ENCODE measurements at places on chromosomes 12 and 14.
A peak's percentile ranks its signal among the peaks of the same experiment; 100 is the strongest.

GRCh38 chr12:69844416-69844815, 19.4 kb downstream of the MYRFL start:
- DNase-seq: no peak

- DNase-seq: no peak
Observed at GRCh38 chr12:76176940-76177339, 92.5 kb upstream of the NAP1L1 start.

DNA sequence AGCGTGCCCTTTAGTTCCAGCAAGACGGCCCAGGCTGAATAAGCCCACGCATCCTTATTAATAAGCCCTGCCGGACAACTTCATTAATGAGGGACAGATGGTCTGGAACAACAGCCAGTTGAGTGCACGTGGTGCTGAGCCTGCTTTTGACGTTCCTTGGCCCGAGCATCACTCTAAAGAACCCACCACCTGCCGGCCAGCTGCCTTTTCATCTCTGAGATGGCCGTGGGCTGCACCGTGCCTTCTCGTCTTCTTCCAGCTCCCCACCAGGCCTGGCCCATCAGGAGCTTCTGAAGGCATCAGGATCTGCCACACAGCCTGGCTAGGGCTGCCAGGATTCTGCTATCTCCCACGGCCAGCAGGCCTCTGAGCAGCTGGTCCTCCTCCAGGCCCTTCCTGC, 80.0 kb downstream of the AACS start:
- no peak for DNase-seq

GRCh38 chr12:26317942-26318575, 122.7 kb downstream of the SSPN start:
- DNase-seq: no peak

DNA sequence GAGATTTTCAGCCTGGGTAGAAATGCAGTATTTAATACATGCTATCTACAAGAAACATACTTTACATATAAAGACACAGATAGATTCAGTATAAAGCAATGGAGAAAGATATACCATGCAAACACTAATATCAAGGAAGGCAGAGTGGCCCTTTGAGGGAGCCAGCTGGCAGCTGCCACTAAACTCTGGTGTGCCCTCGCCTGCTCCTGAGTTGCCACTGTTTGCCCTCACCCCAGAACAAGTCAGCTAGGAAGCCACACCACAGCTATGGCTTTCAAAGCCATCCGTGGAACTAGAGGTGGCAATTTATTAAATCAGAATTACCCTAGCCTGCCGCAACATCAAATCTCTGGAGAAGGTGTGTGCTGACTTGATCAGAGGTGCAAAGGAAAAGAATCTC, 18.3 kb downstream of the PXN start:
- no peak for DNase-seq

GRCh38 chr14:104596451-104596918, 8.1 kb downstream of the TMEM179 start:
- DNase-seq: no peak

DNA sequence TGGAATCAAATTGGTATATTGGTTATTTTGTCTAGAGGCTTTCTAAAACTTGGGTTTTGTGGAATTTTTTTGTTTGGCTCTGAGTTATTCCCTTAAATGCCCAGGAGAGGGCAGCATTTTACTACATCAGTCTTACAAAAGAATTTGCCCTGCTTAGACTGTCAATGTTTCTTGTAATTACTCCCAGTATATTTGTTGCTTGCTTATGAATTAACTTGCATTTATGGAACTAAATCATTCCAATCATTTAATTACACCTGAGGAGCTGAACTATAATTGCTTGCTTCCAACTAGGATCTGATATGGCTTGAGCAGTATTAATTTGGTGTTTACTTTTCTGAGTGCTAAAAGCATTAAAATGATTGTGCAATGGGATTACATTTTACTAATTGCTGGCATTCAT, 48.7 kb downstream of the MIPOL1 start:
- DNase-seq: peak; percentile 52

DNA sequence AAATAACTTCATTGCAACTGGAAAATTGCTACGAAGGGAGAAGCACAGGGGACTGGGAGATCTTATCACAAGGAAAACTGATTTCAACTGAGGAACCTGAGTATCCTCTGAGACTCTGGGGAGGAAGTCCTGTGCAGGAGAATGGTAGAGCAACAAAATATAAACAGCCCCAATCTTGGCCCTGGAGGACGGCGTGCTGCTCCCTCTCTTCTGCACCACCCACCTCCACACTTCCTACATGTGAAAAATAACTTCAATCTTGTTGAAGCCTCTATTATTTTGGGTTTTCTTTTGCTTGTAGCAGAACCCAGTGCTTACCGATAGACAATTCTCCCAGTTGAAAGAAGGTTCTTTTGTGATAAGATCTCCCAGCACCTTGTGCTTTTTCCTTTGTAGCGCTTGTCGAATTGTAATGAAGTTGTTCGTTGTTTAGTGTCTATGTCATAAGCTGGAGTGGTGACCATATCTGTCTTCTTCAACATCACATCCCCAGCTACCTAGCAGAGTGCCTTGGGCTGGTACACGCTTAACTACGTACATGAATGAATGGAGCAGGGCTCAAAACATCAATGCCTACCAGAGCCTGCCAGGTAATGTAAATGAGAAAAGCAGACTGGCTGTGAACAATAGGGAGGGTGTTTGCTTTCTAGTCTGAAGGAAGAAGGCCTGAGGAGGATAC, 2.8 kb upstream of the CD4 start:
- DNase-seq: no peak

GRCh38 chr14:64196056-64196455, 98.1 kb downstream of the ESR2 start:
- no peak for DNase-seq

GRCh38 chr12:124852329-124852831, 11.3 kb downstream of the SCARB1 start:
- DNase-seq: no peak

GRCh38 chr12:131918311-131919050, 10.6 kb upstream of the PUS1 start:
- DNase-seq: no peak

GRCh38 chr12:90152897-90153624, 444.4 kb upstream of the ATP2B1 start:
- DNase-seq: no peak

- no peak for DNase-seq
Observed at GRCh38 chr12:132660052-132660451, 27.1 kb downstream of the POLE start.

DNA sequence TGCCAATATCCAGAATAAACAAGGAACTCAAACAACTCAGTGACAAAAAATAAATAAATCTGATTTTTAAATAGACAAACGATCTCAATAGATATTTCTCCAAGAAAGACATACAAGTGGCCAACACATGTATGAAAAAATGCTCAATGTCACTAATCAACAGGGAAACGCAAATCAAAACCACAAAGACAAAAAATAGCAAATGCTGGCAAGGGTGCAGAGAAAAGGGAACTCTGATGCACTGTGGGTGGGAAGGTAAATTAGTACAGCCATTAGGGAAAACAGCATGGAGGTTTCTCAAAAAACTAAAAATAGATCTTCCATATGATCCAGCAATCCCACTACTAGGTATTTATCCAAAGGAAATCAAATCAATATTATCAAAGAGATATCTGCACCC, 3.5 kb upstream of the EIF5 start:
- no peak for DNase-seq

GRCh38 chr12:67449591-67450052, 180.5 kb downstream of the CAND1 start:
- DNase-seq: no peak

GRCh38 chr14:23828616-23829015, 125.0 kb upstream of the DHRS4 start:
- no peak for DNase-seq

- no peak for DNase-seq
Observed at GRCh38 chr14:91056361-91056760, 4.1 kb downstream of the RPS6KA5 start.

DNA sequence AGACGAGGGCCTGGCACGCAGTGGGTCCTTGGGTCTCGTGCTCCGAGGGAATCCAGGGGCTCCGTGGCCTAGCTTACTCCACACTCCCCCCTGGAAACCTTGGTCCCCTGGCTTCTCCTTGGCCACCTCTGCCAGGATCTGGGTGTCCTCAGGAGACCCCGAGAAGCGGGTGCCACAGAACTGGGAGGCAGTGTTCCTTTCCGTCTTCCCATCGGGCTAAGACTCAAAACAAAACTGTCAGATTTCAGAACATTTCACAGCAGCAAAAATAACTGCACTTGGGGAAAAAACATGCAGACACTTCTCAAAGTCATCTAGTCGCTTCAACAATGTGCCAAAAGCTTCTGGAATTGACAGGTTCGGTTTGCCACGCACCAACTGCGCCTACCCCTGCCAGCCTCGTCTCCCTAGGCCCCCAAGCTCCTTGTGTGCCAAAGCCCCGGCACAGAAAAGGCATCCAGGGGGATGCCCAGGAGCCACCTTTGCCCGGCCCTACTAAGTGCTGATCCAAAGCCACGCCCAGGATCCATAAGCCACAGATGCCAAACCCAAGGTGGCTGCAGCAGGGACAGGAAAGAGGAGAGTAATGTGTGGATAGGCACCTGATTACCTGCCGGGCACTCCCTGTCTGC, 58.4 kb upstream of the DIO3 start:
- DNase-seq: no peak

DNA sequence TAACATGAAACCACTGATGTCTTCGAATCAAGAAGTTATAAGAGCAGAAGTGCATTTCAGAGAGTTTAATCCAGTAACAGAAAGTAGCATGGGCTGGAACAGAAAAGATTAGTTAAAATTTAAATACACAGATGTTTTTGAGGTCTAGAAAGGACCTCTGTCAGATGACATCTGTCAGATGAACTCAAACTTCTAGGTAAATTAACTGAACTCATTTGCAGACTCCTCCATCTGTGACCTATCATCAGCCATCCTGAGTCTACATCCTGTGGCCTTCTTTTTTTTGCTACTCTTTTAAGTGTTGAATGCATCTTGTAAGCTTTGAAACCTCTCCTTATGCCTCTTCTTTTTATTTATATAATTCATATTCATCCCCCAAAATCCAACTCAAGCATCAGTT, 53.3 kb downstream of the C2CD5 start:
- DNase-seq: no peak

- no peak for DNase-seq
Observed at GRCh38 chr12:49201595-49202295, 12.9 kb upstream of the TUBA1A start.

GRCh38 chr12:14874882-14875281, 10.8 kb downstream of the MGP start:
- DNase-seq: no peak

DNA sequence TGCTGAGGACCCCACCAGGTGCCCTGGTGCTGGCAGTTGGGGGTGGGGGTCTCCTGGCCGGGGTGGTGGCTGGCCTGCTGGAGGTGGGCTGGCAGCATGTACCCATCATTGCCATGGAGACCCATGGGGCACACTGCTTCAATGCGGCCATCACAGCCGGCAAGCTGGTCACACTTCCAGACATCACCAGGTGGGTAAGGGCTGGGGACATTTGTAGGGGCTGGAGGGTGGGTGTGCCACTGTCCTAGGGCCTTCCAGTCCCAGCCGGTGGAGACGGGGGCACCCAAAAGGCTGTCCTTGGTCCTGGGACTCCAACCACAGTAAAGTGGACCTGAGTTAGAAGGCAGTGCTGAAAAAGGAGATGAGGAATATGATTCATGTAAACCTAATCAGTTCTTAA, 13.2 kb downstream of the SDSL start:
- DNase-seq: no peak

GRCh38 chr14:89781046-89781445, 173.5 kb downstream of the EFCAB11 start:
- no peak for DNase-seq

DNA sequence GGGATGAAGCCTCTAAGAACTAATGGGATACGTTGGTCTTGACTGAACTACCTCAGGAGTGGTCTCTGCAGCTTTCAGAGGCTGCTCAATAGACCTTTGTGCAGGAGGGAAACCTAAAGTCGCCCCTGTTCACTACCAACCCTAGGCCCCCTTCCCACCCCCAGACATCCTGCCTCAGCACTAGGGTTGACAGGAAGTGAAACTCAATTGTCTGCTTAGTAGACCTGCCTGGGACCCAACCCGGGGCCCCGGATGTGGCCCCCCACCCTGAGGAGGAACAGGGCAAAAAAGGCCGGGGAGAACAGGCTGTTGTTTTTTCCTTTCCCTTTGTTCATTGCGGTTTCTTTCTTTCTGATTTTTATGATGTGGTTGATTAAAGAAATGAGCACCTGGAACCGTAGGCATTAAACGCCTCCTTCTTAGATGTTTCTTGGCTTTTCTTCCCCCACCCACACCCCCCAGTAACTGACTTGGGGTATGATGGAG, 1.6 kb upstream of the DGKA start:
- DNase-seq: no peak

DNA sequence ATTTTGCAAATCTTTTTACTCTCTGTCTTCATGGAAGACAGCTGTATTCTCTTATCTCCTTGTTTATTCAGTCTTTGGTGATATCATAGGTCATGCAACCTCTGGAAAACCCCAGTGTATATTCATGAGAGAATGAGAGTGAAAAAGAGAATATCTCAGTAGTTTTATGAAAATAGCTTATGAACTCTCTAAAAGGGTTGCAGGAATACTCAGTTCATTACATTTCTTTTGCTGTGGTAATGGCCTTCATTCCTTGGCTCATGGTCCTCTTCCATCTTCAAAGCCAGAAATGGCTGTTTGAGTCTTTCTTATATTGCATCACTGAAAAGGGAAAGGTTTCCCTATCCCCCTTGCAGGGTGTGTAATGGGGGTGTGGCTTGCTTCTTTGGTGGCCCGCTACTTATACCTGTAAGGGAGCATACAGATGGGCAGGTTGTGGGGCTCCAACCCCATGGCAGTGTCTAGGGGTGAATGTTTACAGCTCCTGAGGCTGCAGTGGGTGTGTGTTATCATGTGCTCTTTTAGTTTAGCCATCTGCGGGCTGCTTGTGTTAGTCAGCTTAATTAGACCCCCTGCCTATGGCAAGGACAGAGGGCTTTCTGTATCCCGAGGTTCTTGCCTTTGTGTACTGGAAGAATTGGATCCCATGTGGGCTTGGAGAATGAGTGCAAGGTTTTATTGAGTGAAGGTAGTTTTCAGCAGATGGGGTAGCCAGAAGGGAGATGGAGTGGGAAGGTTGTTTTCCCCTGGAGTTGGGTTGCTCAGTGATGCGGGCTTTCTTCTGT, 150.2 kb downstream of the CCDC91 start:
- no peak for DNase-seq

- no peak for DNase-seq
Observed at GRCh38 chr12:21695986-21696385, 38.3 kb upstream of the LDHB start.

DNA sequence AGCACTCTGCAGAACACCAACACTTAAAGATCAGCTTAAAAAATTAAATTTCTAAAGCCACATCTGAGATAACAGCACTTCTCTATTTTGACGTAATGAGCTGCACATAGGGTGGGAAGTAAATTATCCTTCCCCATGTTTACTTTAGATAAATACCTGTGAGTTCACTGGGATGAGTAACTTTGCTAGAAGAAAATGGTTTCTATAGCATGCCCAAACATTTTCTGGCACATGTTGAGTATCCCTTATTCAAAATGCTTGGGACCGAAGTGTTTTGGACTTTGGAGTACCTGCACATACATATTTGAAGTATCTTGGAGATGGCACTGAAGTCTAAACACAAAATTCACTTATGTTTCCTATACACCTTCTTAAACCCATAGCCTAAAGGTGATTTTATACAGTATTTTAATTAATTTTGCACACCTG, 6.6 kb downstream of the SLC38A2 start:
- DNase-seq: no peak

GRCh38 chr14:90573385-90574105, 176.7 kb downstream of the CALM1 start:
- DNase-seq: no peak

GRCh38 chr12:80472911-80473500, 29.0 kb downstream of the PTPRQ start:
- DNase-seq: no peak

GRCh38 chr14:64324461-64324860, 30.3 kb upstream of the ESR2 start:
- DNase-seq: no peak
